ENCODE measurements at places on chromosomes 6 and 20. TPM values are rescaled to one million over a fixed set of nuclear protein-coding genes. Genes with fewer than 3 reads are reported as not detected.

Gene CLDN20
- total RNA-seq = not detected

Gene CFAP61
- 1.7 TPM for total RNA-seq

Gene GATA5
- not detected for total RNA-seq

Gene HTR1B
- total RNA-seq = 0.18 TPM

Gene GINS1
- total RNA-seq = 53.9 TPM

Gene TAF11
- total RNA-seq = 48.6 TPM

Gene RAD21L1
- not detected for total RNA-seq

Gene SLC24A3
- total RNA-seq = 0.51 TPM

Gene RIPPLY2
- total RNA-seq = 0.66 TPM

Gene FAM50B
- 2.9 TPM for total RNA-seq

Gene SYNJ2
- total RNA-seq = 2.9 TPM

Gene CRYBG1
- 0.07 TPM for total RNA-seq

Gene STX7
- total RNA-seq = 34.5 TPM

Gene ZBTB9
- total RNA-seq = 18.4 TPM

Gene BRD2
- total RNA-seq = 329 TPM

Gene LGSN
- total RNA-seq = not detected

Gene FAM210B
- total RNA-seq = 30.8 TPM

Gene OR2B6
- total RNA-seq = not detected

Gene CALHM5
- total RNA-seq = 0.45 TPM

Gene TASP1
- total RNA-seq = 7.7 TPM

Gene NRN1
- 1.5 TPM for total RNA-seq

Gene E2F1
- total RNA-seq = 94.9 TPM

Gene KHDRBS2
- total RNA-seq = 7.0 TPM

Gene HLA-G
- not detected for total RNA-seq

Gene NAA20
- total RNA-seq = 40.3 TPM

Gene GTSF1L
- total RNA-seq = not detected

Gene RIMS4
- 4.1 TPM for total RNA-seq

Gene CST4
- total RNA-seq = not detected

Gene EPB41L1
- 30.6 TPM for total RNA-seq

Gene GSTA2
- not detected for total RNA-seq

Gene ARHGAP40
- not detected for total RNA-seq

Gene ORC3
- total RNA-seq = 37.3 TPM

Gene F13A1
- total RNA-seq = 0.39 TPM

Gene FERMT1
- total RNA-seq = not detected

Gene NOTCH4
- 6.3 TPM for total RNA-seq

Gene RAET1G
- total RNA-seq = not detected

Gene HLA-DMB
- total RNA-seq = 0.59 TPM

Gene BPIFA1
- total RNA-seq = not detected

Measured in neural crest cell (in vitro differentiated cells).